RWPE1 (cell line): ENCODE measurements at places on chromosomes 5 and 9.
A peak's percentile ranks its signal among the peaks of the same experiment; 100 is the strongest.

DNA sequence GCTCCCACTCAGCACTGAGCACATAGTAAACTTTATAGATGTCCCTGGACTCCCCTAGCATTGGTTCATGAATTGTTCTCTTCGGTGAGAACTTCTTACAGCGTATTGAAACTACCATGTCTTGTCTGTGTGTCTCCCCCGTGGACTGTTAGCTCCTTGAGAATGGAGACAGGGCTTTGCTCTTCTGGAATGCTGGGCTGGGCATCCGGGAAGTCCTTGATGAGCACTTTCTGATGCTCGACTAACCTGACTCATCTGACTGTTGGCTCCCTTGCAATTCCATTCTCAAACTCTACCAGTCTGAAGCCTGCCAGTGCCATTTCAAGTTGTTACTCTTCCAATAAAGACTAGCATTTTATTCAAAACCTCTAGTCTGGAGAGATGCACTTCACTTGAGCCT lies 15.0 kb upstream of the PFDN1 start:
- DNase-seq: peak; percentile 36

GRCh38 chr9:135847833-135848232 lies 59.5 kb downstream of the CAMSAP1 start:
- no peak for DNase-seq

- DNase-seq: no peak
Measured at GRCh38 chr9:93601063-93601462, 24.7 kb downstream of the PHF2 start.

DNA sequence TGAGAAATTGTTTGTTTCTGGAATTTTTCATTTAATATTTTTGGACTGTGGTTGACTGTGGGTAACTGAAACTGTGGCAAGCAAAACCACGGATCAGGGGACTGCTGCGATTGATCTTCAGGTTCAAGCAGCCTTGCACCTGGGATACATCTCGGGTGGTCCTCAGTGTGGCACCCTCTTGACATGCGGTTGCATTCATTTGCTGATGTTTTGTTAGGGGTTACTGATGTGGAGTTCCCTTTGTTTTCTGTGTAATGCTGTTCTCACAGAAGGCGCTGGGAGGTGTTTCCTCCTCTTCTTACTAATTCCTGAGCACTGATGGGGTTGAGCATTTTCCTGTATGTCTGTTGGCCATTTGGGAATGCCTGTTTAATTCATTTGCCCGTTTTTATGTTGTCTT lies 60.4 kb downstream of the EHMT1 start:
- no peak for DNase-seq

DNA sequence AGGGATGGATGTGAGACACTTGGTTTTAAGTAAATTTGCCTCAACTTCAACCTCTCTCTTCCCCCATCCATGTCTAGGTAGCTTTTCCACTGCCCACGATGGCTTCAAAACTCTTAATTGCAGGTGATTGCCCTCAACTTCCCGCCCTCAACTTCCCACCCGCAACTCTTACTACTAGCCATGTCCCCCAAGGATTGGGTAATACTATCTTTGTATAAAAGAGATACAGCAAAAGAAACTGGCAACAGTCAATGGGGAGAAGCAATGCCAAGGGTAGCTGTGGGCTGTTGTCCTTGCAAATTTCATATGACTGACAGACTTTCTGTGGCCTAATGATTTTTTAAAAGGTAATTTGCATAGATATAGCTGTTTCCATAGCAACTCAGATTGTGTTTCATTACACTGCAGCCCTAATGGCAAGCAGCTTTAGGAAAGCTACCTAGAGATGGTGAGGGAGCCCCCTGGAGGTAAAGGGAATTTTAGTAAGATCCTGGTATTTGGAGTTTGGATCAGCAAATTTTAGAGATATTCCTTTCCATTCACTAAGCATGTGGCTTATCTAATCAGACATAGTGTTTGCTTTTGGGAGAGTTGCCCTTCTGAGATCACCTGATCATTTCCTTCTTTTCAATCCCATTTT lies 421.5 kb upstream of the DAP start:
- DNase-seq: peak; percentile 25

DNA sequence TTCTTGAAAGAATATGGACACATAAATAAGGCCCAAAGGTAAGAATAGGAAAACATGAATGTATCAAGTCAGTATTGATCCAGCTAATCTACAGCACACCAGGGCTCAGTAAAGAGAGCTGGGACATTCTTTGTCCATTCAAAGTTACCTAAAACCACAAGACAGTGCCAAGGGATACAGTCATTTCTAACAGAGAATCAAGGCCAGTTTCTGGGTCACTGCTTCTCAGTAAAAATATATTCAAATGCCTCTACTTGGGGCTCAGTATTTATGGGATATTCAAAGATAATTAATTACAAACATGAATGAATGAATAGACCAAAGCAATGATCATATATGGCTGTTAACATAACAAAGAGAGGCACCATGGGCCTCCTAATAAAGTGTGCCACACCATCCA lies 34.9 kb downstream of the MTMR12 start:
- DNase-seq: no peak

DNA sequence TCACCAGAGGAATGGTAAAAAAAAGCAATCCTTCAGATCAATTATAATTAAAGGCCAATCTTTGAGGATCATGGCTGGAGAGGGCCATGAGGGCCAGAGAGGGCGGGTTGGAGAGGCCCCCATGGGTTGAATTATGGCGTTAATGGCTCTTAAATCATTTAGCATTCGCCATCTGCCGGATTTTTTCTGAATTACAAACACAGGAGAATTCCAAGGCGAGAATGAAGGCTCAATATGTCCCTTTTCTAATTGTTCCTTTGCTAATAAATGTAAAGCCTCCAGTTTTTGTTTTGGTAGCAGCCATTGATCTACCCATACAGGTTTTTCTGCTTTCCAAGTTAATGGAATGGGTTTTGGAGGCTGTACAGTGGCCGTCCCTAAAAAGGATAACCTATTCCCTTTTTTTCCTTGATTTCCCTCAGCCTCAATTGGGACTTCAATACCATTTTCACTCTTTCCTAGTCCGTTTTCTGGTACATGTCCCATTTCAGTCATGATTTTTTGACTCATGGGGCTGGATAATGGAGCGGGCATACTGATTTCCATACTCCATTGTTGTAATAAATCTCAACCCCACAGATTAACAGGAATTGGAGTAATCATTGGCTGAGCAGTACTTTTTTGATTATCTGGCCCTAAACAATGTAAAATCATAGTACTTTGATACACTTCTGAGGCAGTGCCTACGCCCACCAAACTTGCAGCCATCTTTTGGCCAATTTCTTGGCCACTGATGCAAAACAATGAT lies 6.7 kb upstream of the TMEM141 start:
- DNase-seq: peak; percentile 60

GRCh38 chr5:14319102-14319501 lies 176.0 kb downstream of the TRIO start:
- DNase-seq: no peak

- DNase-seq: peak; percentile 96
Measured at GRCh38 chr9:113620377-113621161, 157.0 kb downstream of the RGS3 start.

GRCh38 chr5:61357745-61358144 lies 25.7 kb downstream of the ZSWIM6 start:
- no peak for DNase-seq

GRCh38 chr5:130939059-130939458 lies 226.0 kb downstream of the HINT1 start:
- DNase-seq: no peak

- no peak for DNase-seq
Measured at GRCh38 chr5:84130006-84130580, 254.6 kb downstream of the EDIL3 start.

GRCh38 chr5:176830422-176830994 lies 20.1 kb downstream of the UNC5A start:
- no peak for DNase-seq

DNA sequence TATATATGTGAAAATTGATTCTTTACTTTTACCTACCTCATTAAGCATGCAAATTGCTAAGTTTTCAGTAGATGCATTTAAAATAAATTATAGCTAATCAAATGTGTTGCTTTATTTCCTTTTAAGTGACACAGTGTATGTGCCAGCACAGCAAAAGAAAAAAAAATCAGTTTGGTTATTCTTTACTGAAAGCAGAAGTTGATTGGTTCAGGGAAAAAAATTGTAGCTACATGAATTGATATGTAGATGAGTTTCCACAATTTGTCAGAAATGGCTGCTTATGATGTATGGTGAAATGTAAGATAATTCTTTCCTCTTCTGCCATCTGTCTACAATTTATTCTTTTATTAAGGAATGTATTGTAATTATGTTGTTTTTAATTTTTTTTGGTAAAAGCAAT lies 57.8 kb downstream of the PARP8 start:
- no peak for DNase-seq

DNA sequence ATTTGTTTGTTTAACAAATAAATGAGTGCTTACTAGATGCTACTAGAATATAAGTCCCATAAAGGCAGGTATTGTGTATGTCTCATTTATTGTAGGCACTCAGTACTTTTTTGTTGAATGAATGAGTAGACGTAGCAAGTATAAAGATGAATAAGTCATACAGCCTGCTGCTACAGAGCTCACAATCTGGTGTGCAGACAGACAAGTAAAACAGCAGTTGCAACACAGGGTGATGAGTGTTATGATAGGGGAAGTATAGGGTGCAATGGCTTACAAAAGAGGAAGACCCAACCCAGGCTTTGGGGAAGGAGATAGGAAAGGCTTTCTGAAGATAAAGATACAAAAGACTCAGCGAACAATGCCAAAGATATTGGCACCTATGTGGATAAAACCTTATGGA lies 47.7 kb downstream of the SH3RF2 start:
- no peak for DNase-seq

DNA sequence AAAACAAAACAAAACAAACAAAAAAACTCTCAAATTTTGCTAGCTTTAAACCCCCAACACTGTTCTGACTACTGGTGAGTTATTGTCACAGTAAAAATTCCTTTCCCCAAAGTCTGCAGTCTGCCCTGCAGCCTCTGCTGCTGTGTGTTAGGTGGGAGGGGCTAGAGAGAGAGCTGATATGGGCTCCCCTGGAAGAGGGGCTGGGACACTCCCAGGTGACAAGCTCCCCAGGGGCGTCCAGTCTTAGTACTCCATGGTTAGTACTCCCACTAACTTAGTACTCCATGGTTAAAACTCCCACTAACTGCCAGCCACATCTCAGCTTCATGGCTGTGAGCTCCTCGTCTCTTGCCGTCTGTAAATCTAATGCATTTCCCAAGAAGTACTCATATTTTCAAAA lies 191.9 kb downstream of the FANCC start:
- DNase-seq: no peak

GRCh38 chr9:136052472-136052880 lies 42.6 kb downstream of the NACC2 start:
- peak; percentile 55 for DNase-seq

DNA sequence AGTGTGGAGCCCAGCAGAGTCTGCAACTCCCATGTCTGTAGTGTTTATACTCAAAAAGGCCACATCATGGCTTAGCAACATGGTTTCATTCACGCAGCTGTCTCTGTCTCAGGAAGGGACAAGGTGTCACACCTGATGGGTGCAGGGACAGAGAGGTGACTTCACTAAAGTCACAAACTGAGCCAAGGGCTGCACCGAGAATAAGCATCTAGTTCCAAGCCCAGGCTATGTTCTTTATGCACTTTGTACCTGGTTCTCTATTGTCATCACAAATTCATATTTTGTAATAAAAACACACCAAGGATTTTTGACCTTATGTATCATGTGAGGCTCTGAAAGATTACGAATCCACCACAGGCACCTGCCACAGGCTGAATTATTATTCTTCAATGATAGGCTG lies 64.9 kb upstream of the STK32A start:
- no peak for DNase-seq

DNA sequence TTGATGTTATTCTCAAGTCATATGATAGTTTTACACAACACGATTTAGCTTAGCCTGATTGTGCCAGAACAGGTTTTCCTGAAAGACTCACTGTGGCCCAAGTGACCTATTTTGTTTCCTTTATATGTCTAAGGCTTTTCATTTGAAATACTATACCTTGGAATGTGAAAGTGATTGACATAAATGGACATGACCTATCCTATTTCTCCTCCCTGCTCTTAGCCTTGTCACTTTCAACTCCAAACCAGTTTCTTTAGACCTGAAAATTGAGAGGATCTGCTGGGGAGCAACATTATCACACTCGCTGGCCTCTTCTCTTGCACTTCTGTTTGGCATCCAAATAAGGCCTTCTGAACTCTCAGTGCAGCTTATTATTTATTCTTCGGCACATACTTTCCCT lies 496.8 kb downstream of the MAT2B start:
- peak; percentile 29 for DNase-seq
